Cardiac septum (tissue), 1 donor: ENCODE measurements at places on chromosomes 1 and 21. TPM values are rescaled to one million over a fixed set of nuclear protein-coding genes. Genes with fewer than 3 reads are reported as not detected.

The ATF6 gene
- total RNA-seq = 14.9 TPM

GRCh38 chr1:218933513-218933912, 240.2 kb upstream of the LYPLAL1 start:
- no peak for DNase-seq

The LCE1D gene
- not detected for total RNA-seq

DNA sequence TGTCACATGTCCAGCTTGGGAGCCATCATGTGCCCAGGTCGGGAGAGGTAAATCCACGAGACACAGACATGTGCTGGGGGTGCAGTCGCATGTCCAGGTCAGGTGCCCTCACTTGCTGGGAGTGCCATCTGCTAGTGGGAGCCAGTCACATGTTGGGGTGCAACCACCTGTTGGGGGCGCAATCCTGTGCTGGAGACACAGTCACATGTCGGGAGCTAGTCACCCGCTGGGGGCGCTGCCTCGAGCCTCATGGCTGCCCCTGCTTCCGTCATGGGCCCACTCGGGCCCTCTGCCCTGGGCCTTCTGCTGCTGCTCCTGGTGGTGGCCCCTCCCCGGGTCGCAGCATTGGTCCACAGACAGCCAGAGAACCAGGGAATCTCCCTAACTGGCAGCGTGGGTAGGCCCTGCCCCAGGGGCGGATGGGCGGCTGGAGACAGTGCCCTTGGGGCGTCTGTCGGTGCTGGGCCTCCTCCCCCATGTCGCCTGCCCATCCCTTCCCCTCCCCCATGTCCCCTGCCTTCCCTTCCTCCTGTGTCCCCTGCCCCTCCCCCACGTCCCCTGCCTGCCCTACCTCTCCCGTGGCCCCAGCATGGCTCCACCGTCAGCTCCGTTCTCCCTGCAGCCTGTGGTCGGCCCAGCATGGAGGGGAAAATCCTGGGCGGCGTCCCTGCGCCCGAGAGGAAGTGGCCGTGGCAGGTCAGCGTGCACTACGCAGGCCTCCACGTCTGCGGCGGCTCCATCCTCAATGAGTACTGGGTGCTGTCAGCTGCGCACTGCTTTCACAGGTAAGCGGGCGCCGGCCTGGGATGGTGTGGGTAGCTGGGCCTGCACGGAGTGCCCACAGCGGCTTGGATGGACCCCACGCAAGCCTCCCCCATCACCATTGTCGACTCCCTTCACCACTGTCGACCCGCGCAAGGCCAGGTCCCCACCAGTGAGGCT, at the start of gene PRSS38:
TSS of gene PRSS38 (plus strand) at position 208 of the 942 bp plus-strand sequence. CDS start at position 250, 42 bp downstream.
- DNase-seq = no peak

DNA sequence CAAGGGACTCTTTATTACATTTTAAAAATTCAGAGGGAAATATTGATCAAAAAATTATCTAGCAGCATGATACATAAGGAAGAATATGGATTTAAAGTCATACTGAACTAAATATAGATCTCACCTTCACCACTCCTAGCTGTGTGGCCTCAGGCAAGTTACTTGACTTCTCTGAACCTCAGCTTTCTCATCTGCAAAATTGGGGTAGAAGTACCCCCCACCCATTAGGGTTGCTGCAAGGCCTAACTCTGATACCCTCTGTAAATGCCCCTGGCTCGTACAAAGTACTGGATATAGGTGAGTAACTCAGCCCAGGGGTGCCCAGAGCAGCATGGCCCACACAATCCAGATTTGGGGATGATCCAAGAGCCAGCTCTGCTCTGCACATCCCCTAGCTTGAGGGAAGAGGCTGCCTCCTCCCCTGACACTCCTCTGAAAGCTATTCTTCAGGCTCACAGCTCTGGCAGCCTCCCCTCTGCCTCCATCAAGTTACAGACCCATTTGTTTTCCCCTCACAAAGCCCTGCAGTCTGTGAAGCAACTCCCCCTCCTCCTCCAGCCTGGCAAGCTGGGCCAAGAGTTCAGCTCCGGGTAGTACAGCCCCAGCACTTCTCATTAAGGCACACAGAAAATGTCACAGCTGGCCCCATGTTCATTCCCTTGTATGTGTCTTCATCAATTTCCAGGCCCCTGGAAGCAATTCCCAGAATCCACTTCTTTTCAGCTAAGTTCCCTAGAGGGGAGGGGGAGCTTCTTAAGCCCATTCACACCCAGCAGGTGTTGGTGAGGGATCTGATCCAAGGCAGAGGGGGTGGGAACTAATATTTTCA, 143.7 kb downstream of the PLPP3 start:
- DNase-seq = no peak

The KRTAP7-1 gene
- not detected for total RNA-seq

DNA sequence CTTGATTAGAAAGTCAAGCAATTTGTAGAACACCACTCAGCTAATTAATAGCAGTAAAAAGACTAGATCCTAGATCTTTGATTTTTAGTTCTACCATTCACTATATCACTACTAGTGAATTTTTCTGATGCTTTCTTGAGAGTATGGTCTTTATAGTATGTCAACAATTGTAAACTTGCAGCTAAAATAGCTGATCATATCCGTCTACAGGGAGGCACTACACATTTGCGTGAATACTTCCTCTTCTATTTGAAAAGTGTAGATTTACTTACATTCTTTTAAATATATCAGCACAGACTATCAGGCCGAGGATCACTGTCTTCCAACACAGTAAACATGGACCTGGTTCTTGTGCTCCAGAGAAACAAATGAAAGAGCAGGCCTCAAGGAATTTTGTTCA, 18.6 kb upstream of the PTPRC start:
- DNase-seq = no peak
